ENCODE measurements at places on chromosomes 1 and 21.

GRCh38 chr1:109441069-109441468, 14.8 kb upstream of the PSMA5 start:
- no peak for DNase-seq

DNA sequence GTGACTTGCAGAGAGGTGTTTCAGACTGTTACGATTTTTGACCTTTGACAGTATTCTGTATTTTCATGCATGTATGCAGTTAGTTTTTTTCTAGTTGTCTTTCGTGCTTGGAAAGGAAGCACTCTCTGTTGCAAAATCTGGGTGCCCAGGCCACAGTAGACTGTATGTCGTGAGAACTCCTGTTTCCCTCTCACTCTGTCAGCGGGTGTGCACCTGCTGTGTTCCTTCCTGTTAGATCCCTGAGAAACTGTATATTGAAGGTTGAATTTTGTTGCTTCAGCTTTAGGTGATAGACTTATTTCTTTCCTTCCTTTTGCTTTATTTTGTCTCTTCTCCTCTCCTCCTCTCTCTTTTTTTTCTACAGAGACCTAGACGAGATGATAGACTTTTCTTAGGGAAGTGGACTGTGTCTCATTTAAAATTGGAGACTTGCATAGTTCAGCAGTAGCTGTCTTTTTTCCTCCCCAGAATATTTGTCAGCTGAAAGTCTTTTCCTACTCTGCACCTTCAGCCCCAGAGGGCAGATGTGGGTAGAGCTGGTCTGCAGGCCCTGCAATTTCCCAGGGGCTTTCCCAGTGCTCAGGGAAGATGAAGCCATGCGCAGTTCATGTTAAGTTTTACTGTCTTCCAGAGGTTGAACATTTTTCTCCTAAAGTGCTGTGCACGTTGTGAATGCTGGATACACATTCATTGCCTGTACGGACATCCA, 1.4 kb downstream of the TRAPPC10 start:
- DNase-seq = no peak

DNA sequence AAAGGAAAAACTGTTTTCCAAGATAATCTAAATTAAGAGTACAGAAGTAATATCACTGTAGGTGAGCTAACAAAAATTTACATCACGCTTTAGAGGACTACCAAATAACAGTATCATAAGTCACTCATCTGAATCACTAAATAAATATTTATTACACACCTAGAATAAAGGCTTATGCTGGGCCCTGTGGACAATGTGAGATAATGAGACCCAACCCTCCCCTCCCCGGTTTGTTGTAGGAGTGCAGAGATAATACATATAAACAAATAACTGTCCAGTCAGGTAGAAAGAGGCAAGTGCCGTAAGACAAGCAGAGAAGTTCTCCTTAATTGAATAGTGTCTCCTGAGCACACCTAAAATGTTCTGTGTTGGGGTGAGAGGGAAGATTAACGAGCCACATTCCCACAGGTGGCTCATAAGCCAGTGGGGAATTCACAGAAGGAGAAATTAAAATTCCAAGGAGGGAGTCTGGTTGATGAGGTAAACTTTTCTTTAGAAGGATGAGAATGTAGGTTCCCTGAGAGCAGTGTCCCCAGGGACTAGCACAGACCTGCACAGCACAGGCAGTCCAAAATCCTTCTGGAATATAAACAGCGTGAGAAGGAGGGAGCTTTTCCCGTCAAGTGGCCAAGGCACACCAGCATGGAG, 241.4 kb downstream of the NFIA start:
- DNase-seq = no peak

GRCh38 chr1:26126321-26127084, 14.9 kb downstream of the PDIK1L start:
- DNase-seq = no peak

DNA sequence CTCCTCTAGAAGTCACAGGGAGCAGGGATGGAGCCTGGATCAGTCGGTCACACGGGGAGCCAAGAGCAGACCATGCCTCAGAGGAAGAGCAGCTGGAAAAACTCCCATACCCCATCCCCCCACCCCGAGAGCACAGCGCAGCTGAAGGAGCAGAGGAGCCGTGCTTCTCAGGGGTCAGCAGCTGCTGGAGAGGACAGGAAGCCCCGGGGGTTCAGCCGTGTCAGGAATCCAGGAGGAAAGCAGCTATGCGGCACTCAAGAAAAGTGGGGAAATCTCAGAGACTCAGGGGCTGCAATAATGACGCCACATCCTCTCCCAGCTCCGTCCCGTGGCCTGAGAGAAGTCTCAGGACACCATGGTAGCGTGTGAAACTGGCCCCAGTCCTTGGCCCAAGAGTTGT, 102.3 kb downstream of the NPHP4 start:
- no peak for DNase-seq

DNA sequence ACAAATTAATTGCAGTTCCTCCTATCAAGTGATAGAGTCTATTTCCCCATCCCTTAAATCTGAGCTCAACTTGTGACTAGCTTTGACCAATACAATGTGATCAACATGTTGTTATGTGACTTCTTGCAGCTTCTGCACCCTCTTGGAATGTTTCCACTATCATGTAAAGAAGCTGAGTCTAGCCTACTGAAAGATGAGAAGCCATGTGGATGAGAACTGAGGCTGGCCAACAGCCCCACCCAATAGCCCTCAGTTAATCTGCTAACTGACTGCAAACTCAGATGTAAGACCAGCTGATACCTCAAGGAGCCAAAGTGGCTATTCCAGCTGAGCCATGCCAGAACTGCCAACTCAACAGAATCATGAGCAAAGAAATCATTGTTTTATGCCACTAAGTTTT, 44.0 kb downstream of the LYST start:
- no peak for DNase-seq

- DNase-seq = peak; percentile 63
Observed at GRCh38 chr1:74733604-74734484, 892 bp downstream of the TYW3 start.

DNA sequence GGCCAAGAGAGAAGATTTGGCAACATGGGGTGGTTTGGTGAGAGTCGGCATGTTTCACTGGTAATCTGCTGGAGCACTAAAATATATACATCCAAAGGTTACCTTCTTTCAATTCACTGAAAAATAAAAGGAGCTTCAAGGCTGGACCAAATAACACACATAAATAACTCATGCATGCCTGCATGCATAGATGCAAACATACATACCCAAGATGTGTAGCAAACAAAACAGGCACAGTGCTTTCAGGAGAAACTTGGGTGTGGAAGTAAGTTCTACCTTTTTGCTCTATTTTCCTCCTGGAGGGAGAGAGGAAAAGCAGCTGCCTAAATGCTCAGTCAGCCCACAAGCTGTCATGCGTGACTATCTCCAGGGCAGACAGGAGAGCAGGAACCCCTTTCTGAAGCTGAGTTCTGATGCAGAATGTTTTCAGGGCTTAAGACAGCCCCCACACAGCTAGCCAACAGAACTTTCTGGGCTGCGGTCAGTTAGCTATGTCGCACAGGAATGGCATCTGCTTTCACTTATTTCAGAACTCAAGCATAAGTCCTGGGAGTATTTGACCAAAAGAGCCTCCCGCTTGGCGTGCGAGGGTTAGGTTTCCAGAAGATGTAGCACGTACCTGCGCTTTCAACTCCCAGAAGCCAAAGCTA, 166.2 kb downstream of the TOMM20 start:
- DNase-seq = no peak

- no peak for DNase-seq
Observed at GRCh38 chr1:157310401-157310800, 172.2 kb upstream of the ETV3 start.

DNA sequence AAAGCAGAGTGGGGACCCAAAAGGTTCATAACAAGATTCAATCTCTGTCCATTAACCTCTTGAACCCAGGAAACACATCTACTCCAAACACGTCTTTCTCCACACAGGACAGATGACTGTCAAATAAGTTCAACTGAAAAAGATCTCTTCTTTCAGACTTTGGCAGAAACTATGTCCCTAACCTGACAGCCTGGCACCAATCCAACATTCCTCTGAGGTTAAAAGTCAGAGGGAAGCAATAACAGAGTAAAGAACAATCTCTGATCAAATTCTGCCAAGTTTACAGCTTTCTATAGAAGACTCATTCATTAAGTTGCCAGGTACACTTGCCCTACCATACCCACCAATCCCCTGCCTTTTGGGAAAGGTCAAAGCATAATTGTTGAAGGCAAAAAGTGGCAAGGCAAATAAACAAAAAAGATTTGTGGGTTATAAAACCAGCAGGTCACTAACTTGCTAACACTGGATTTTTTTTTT, 31.9 kb downstream of the OTUD7B start:
- peak; percentile 34 for DNase-seq

- DNase-seq = no peak
Observed at GRCh38 chr1:94539496-94539895, 2.1 kb downstream of the F3 start.

- no peak for DNase-seq
Observed at GRCh38 chr21:38384675-38385426, 113.4 kb downstream of the ERG start.

GRCh38 chr1:183493540-183494245, 21.4 kb downstream of the SMG7 start:
- no peak for DNase-seq

- no peak for DNase-seq
Observed at GRCh38 chr1:209797978-209798639, 7.8 kb downstream of the IRF6 start.

DNA sequence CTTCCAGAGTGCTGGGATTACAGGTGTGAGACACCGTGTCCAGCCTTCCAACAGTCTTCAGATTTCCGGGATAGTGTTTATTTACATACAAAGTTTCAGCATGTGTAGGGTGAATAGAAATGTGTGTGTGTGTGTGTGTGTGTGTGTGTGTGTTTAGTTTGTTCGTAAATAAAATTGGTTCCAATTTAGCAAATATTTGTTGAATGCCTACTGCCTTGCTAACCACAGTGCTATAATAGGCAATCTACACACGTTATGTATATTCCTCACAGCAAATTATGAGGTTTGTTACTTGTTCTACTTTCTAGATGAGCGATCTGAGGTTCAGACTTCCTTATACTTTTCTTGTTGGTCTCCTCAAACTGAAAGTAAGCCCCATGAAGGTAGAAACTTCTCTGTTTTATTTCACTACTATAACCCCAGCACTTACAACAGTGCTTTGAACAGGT, 32.8 kb upstream of the EPS15 start:
- no peak for DNase-seq

DNA sequence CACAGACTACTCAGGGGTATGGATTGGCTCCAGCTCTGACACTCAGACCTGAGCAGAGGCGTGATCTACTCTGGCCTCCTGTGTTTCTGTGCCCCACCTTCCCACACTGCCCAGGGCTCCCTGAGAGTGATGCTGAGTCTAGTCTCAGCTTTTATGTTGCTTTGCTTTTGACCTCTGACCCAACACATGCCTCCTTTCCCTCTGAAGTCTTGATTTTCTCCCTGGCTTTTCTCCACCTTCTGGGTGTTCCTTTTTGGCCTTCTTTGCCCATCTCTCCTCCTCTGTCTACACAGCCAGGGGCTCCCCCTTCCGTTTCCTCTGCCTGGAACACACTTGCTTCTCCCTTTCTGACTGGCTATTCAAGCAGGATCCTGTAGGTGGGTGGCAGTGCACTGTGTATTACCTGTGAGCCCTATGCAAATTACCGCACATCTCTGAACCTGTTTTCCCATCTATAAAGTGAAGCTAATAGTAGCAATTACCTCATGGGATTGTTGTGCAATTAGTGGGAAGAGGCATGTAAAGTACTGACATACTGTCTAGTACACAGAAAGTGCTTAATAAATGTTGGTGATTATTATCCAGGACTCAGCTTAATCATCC, 13.7 kb upstream of the MEX3A start:
- no peak for DNase-seq

GRCh38 chr1:93016171-93016570, 54.9 kb upstream of the DIPK1A start:
- no peak for DNase-seq

- no peak for DNase-seq
Observed at GRCh38 chr1:156425943-156426342, 56.9 kb downstream of the RHBG start.

GRCh38 chr1:222987674-222988076, 155.4 kb downstream of the TLR5 start:
- no peak for DNase-seq

GRCh38 chr1:51491166-51491981, 27.7 kb downstream of the EPS15 start:
- DNase-seq = no peak

- DNase-seq = peak; percentile 91
Observed at GRCh38 chr1:145720878-145721671, 1.8 kb downstream of the CD160 start.

GRCh38 chr1:30277911-30278310, 445.5 kb downstream of the MATN1 start:
- DNase-seq = no peak

GRCh38 chr1:33255347-33256220, 708 bp upstream of the ZNF362 start:
- DNase-seq = peak; percentile 64

DNA sequence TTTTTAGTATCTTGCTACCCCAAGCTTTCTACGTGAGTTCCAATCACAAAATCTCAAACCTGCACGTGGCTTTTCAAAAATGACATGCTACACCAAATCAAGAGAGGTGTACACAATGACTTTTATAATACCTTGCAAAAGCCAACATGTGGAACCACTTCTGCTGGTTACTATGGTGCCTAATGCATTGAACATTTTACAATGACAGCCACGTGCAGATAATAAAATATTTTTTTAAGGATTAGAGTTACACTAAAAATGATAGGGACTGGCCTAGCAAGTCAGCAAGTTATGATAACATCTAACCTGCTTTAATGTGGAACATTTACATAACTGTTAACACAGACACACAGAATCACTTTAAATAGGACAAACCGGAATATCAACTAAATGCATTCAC, 30.2 kb downstream of the EYA3 start:
- DNase-seq = no peak

DNA sequence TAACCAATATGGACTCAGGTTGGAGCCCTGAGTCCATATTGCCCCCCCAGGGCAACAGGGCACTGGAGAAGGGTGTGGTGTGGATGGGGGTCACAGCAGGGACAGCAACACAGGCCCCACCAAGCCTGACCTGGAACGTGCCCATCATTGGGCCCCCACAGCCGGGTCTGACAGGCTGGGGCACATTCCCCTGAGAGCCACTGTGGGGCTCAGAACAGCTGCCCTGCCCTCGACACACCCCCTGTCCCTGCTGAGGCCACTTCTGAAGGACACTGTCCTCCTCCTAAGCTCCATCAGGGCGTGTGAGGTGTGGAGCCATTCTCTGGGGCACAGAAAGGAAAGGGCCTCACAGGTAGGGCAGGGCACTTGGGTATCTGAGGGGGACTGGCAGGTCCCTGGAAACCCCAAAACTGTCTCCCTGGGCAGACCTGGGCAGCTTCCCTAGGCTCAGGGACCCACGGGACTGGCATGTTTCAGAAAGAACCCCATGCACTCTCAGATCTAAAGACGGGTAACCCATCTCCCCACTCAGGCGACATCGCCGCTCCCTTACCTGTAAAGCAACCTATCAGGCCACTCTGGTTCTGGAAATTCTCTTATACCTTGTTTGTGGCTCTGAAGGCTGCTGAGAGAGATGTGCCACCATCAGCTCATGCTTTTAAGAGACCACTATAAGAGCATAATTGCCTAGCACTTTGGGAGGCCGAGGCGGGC, 95.5 kb downstream of the DMRTB1 start:
- no peak for DNase-seq

Measured in HEK293T (cell line).